Spleen (tissue), 13 donors: ENCODE measurements at places on chromosomes 6 and 20.

- peak; percentile 80 for DNase-seq
Measured at GRCh38 chr20:17749978-17750721, 50.4 kb downstream of the BANF2 start.

DNA sequence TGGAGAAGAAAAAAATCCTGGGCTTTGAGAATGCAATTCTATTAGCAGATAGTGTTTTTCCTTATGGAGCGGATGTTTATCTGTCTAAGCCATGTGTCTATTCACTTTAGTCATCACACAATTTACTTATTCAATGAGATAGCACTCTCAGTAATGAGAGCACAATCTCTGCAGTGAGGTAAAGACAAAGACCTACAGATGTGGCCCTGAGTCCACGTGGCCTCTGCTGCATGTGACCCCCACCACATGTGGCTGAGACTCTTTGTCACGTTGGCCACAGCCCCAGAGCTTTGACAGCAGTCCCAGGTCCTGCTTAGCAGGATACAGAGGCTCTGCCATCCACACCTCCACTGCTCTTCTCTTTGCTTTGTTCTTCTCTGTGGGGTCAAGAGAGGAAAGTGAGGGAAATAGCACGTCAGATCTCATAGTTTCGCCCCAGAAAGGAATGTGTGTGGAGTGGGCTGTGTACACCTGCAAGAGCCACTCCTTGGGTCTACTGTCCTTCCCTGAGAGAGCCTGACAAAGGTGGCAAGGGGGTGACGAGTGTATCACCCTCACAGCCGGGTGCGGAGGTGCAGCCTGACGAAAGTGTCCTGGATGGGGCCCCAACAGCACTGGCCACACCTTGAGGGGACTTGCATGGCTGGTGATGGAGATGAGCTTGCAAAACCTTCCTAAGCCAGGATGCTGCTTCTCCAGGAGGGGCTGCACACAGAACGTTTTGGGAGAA is 40.7 kb downstream of the ZNF831 start:
- no peak for DNase-seq

GRCh38 chr6:136117081-136117480 is 133.0 kb downstream of the MTFR2 start:
- no peak for DNase-seq

- no peak for DNase-seq
Measured at GRCh38 chr6:113719545-113719944, 137.6 kb upstream of the MARCKS start.

- DNase-seq: no peak
Measured at GRCh38 chr6:90896075-90896547, 309.2 kb upstream of the MAP3K7 start.

- DNase-seq: peak; percentile 85
Measured at GRCh38 chr6:47787620-47788497, 6.0 kb downstream of the OPN5 start.

DNA sequence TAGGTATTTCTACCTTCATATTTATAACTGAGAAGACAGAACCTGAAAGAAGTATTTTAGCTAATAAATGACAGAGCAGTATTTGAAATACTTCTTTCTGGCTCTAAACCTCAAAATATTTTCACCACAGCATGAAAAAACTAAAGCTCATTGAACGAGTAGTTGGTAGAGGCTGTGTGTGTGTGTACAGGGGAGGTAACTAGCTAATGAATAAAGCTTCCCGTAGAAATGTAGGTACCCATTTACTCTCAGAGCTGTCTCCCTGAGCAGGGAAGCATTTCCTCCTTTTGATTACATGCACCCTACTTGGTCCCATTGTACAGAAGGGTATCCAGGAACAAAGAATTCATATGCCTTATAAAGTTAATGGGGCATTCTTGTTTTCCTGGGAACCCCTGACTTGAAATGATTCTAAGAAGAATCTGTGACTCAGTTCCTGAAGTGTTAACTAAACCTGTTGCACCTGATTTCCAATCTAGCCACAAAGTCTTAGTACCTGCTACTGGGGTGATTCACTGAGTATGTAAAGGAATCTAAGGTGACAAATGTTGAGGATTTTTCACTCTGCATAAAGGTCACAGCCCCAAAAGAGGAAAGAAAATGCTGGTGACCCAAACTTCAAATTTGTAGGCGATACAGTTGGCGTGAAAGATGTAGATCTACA is 12.5 kb downstream of the CRYBG1 start:
- no peak for DNase-seq

DNA sequence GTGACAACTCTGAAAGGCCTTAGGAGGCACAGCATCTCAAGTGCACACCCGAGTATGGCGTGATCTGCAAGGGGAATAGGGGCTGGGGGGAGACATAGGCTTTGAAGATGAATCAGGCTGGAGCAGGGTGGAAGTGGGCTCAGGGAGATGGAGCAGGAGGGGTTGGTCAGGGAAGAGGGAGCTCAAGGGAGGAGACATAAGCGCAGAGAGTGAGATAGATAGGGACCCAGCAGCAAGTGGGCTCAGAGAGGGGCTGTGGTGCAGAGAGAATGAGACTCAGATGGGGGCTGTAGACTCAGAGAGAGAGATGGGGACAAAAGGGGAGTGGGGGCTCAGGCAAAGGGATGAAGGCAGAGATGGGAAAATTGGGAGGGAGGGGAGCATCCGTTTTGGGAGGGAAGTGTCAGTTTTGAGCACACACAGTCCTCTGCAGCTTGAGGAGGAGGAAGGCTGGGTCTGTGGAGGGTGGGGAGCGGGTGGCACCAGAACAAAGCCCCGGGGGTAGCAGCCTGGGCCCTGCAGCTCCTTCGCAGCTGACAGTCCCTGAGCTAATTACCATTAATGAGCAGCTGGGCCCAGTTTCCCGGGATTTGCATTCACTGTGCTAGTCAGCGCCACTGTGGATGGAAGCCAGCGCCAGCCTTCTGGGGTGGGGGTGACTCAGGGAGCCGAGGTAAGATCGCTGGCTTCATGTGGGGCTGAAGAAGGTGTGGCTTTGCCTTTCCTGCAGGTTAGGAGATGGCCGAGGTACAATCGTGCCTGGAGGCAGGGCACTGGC is 18.7 kb downstream of the SRXN1 start:
- DNase-seq: no peak

- no peak for DNase-seq
Measured at GRCh38 chr20:23437126-23437899, 2.2 kb upstream of the CSTL1 start.

- no peak for DNase-seq
Measured at GRCh38 chr6:80215063-80215462, 108.6 kb downstream of the BCKDHB start.

DNA sequence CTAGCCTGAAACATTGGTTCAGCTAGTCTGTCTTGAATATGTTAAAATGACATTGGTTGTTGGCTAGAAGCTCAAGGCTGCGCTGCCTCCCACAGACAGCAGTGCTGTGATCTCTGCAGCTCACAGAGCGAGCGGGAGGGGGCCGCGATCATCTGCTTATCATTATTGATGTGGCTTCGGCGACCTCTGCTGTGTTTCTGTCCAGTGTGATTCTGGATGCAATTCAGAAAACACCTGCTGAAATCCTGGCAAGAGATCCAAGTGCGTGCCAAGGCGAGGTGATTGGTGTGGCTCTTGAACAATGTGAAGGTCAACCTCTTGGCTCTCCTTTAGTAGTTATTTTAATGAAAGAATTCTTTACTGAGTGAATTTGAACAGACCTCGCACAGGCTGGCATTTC is 142.3 kb upstream of the SASH1 start:
- DNase-seq: no peak

DNA sequence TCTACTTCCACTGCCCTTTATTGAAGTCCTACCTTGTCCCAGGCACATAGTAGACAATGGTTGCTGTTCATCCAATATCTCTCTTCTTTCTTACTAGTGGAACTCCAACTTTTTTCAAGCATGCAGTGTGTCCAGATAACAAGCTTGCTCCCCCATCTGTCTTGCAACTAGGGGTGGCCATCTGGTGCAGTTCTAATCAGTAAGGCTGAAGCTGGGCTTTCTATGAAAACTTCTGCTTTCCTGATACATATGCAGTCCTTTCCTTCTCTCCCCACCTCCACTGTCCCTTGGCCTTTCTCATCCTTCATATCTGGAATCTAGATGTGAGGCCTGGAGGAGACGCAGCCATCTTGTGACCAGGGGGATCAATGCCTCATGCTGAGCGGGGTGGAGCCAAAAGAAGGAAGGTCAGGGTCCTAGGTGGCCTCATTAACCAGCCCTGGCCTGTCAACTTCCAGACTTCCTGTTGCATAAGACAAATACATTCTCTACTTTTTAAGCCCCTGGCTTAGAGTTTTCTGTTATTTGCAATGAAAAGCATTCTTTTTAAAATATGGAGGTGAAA is 59.6 kb upstream of the ZFP64 start:
- DNase-seq: no peak

GRCh38 chr6:56556751-56557540 is 85.7 kb downstream of the DST start:
- DNase-seq: no peak

DNA sequence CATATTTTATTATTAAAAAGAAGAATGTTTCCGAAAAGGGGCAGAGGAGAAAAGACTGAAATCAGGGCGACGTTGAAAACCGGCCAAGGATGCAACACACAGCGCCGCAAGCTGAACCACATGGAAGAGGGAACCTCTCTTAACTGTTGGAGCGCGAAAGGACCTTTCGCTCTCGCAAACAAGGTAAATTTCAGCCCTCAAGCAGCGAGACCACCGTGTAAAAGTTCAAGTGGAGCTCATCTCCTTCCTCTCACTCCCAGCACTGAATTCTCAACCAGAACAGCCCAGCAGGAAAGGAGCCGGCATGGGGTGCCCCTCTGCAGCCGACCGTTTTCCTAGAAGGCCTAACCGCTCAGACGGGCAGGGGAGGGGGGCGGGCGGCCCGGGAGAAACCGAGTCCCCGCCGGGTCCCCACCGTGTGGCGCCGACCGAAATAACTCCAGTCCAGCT is 621 bp downstream of the GPR63 start:
- DNase-seq: no peak

DNA sequence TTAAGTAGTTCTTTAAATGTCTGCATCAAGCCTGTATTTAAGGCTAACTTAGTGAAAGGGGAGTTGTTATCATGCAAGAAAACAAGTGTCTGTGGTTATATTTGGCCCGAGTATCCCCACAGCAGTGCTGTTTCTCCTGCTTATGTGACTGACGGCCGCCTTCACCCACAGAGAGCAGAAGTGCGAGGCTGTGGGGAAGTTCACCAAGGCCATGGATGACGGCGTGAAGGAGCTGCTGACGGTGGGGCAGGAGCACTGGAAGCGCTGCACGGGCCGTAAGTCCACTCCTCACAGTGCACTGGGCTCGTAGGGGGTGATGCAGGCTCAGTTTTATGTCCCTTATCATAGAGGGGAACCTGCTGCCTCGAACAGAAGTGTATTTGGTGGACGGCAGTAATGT is 53.2 kb upstream of the SYNJ2 start:
- DNase-seq: peak; percentile 81

GRCh38 chr6:31945507-31946369 is at the start of gene CFB:
CFB (plus strand) TSS chr6:31946095; CDS start chr6:31946222, 127 bp downstream.
- peak; percentile 70 for DNase-seq

DNA sequence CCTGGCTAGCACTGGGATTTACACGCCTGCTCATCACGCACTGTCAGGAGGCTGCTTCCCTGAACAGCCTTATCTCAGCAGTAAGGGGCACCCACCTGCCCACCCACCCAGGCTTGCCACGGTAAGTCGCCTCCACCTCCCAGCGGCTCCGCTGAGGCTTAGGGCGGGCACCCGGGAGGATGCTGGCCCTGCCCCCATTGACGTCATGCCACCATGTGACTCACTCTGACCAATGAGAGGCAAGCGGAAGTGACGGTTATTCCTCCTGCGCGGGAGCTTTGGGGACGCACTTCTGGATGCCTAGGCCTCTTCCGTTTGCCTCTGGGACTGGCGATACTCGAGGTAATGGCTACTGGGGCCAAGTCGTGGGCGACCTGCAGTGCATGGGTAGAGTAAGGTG is 256.8 kb downstream of the QKI start:
- no peak for DNase-seq

DNA sequence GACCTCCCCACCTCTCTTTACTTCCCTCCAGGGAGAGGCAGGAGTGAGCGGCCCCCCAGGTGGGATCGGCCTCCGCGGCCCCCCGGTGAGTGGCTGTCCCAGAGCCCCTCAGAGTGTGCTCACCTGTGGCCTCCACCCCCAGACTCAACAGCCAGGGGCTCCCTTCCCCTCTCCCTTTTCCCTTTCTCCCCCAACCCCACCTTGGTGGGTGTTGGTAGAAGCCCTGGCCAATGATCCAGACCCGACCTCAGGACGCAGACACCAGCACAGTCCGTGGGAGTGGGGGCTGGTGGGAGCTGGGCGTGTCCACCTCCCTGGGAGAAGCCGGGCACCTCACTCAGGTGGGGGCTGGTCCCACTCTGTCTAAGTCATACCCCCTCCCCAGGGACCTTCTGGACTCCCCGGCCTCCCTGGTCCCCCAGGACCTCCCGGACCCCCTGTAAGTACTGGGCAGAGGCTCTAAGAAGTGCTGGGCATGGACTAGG is 4.9 kb downstream of the COL9A3 start:
- no peak for DNase-seq

GRCh38 chr6:111696814-111697213 is 91.1 kb upstream of the TRAF3IP2 start:
- DNase-seq: no peak

GRCh38 chr6:156912431-156912830 is 135.3 kb downstream of the ARID1B start:
- DNase-seq: no peak

DNA sequence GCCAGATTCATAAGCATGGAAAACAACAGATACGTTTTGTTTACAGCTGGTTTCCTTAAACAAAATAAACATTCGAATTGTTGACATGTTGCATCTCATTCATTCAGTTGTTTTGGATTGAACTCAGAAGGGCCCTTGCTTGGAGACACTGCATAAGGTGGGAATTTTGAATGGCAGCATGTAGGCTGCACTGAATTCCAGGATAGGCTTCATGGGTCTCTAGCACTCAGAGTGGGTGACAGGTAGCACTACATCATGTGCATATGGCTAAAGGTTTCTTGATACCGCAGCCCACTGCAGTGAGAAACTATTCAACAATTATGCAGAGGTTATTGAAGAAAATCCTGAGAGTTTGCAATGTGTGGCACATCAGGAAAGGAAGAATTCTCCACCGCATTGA is 1.6 kb downstream of the BEND6 start:
- DNase-seq: no peak

- DNase-seq: peak; percentile 85
Measured at GRCh38 chr20:3781153-3781910, at the start of gene SPEF1. SPEF1 (minus strand) TSS chr20:3781448; CDS start chr20:3781287, 161 bp downstream.

- DNase-seq: no peak
Measured at GRCh38 chr6:151009576-151009975, 144.1 kb downstream of the MTHFD1L start.

GRCh38 chr20:39356908-39357307 is 394.8 kb downstream of the DHX35 start:
- DNase-seq: no peak

GRCh38 chr6:3926150-3926482 is 76.9 kb downstream of the FAM50B start:
- no peak for DNase-seq

GRCh38 chr6:45441851-45442453 is 64.2 kb upstream of the SUPT3H start:
- no peak for DNase-seq

- no peak for DNase-seq
Measured at GRCh38 chr6:160004018-160004417, 35.1 kb downstream of the IGF2R start.
